ENCODE measurements at places on chromosomes 3 and 15.

- no peak for DNase-seq
These were observed 460.4 kb upstream of the NAALADL2 start for GRCh38 chr3:174398761-174399160.

DNA sequence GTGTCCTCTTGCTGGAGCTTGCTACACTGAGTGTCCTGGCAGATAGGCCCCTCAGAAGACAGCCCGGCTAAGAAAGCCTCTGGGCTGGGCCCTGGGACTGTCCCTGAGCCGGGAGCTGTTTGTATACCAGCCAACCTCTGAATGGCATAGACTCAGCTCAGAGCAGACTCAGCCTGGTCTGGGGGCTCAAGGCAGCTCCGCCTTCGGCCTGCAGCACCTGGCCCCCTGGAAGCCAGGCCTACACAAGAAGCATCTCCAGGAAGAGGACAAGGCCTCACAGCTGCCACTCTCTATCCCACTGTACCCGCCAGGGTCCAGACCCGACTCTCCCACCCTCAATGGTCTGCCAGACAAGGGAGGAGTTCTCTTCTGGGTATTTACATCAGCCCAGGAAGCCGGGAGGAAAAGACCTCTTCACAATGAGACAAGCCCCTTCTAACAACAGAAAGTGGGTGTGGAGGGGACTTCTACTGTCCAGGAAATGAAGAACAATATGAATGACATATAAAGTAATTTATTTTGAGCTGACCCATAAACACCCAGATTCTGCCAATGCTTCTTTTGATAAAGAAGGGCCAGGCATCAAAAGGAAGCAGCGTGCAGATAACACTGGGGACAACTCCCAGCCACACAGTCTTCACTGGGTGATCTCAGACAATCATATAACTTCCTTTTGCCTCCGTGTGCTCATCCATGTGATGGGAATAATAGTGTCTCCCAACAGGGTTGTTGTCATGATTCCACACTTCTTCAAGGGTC lies 110.2 kb downstream of the TPRA1 start:
- no peak for DNase-seq

DNA sequence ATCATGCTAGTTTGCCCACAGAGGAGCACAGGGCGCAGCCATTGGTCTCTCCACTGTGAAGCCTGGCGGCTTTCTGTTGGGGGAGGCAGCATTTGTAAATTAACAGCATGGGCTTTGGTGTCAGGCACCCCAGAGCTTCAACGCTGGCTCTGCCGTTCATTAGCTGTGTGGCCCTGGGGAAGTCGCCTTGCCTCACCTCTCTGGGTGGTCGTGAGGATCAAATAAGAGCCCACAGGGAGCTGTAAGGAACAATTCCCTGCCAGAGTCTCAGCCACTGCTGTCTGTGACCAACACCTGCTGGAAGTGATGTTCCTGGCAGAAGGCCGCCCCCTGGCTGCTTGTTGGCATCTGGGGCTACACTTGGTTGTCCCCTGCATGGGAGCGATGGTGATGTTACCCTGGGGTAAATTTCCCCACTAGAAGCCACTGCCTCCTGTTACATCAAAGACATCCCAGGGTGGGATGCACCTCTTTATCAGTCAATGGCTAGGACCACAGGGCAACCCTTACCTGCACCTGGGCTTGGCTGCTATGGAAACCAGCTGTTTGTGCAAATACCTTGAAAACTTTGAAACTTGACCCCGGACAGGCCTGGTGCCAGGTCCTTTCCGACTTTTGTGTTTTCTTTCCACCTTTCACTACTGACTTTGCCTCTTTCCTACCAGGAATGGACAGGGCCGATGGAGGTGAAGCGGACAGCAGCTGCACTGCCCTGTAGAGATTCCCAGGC lies 36.9 kb downstream of the DNASE1L3 start:
- DNase-seq: no peak

GRCh38 chr3:119173325-119173724 lies at the start of gene UPK1B:
Gene UPK1B (plus strand): TSS chr3:119173598. CDS start chr3:119186742, 13,144 bp downstream.
- no peak for DNase-seq

DNA sequence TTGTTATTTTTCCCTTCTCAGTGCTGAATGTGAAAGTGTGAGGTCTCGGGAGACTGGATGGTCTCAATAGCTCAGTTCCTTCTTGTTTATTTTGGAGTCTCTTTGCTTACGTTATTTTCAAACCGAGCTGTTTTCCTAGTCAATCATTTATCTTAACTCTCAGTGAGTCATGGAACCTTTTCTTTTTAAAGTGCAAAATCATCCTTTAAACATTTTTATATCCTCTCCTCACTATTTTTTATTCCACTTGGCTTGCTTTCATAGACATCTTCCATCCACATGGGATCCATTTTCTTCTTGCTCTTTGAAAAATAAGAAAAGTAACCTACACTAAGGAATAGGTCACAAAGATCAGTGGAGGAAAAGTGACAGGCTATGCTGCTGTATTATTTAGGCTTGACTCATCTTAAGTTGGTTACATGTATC lies 497.8 kb downstream of the NAALADL2 start:
- DNase-seq: peak; percentile 3

DNA sequence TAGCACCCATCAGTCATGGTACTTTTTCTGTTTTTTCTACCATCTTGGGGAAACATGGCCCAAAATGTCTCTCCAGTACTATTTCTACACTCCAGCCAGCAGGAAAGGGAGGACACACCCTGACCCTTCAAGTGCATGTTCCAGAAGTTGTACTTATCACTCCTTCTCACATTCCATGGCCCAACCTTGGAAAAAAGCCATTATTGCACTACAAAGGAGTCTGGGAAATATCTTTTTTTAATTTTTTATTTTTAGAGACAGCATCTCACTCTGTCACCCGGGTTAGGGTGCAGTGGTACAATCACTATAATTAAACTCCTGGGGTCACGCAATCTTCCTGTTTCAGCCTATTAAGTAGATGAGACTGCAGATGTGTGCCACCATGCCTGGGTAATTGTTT lies 100.0 kb upstream of the PPP2R3A start:
- DNase-seq: no peak

DNA sequence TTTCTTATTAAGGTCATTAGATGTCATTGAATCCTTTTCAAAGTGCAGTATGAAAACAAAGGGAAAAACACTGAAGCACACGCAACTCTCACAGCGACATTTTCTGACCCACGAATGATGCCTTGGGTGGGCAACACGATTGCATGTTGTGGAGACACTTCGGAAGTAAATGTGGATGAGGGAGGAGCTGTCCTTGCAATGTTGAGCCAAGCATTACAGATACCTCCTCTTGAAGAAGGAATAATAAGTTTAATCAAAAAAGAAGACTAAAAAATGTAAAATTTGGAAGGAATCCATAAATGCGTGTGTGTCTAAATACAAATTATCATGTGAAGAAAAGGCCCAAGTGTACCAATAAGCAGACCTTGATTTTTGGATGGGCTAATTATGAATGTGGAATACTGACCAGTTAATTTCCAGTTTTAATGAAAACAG lies 16.9 kb downstream of the THBS1 start:
- peak; percentile 89 for DNase-seq

GRCh38 chr3:141279077-141279967 lies 47.7 kb downstream of the PXYLP1 start:
- no peak for DNase-seq

- DNase-seq: no peak
These were observed 34.4 kb upstream of the GLCE start for GRCh38 chr15:69126054-69126469.

Data from HFFc6 (cell line).